ENCODE measurements at places on chromosomes 11 and 22.

DNA sequence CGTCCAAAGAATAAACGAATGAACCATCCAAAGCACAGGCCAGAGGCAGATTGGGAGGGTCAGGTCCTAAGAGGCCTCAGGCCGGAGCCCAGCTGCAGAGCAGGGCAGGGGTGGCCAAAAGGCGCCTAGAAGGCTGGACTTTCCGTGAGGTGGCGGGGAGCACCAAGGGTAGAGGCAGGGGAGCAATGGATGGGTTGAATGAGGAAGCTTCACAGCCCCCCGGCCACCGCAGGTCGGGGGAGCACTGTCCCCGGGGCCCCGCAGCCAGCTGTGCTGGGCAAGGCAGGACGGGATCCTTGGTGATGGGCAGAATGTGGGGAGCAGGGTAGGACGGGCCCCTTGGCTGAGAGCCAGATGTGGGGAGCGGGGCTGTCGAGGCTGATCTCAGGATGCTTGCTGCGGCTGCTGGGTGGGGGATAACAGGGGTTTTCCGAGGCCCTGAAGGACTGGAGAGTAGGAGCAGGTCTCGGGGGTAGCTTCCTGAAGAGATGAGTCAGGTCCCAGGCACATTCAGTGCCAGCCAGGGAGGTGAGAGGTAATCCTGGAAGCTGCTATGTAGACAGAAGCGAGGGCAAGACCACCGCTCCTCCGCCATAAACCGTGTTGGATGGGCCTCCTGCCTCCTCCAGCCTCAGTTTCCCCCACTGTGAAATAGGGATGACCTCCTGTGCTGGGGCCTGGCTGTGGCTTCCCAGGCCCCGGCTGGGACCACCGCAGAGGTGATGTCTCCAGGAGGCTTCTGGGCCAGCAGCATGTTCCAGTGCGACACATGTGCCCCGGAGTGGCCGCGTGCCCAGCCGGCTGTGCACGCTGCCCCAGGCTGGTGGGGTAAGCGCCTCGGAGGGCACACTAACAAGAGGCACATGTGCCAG is 34.6 kb upstream of the KCNQ1OT1 start:
- DNase-seq, result no peak

DNA sequence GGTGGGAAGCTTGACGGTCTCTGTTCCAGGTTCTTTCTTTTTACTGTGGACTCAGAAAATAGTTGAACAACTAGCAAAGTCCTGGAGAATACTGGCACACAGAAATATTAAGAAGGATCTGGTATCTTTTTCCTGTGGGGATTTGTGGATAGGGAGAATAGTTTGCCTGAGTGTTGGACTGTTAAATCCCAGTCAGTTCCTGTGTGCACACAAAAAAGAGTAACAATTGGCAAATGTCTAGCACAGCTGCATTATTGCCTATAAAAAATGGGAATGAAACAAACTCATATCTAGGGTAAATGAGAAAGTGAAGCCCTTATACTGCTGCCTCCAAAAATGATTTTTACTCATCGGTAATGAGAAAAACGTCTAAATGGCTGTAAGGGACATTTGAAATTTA is 828.2 kb downstream of the JRKL start:
- no peak for DNase-seq

DNA sequence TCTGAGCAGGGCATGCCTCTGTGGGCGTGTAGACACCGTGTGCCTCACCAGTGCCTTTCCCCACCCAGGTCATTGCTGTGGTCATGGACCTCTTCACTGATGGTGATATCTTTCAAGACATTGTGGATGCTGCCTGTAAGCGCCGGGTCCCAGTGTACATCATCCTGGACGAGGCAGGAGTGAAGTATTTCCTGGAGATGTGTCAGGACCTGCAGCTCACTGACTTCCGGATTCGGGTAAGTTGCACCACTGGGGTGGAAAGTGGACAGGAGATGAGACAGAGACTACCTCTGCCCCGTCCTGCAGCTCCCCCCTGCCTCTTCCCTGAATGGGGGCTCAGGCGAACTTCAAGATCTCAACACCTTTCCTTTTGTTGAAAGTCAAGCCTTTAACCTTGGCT is 24.3 kb downstream of the FAM83F start:
- no peak for DNase-seq

GRCh38 chr11:65439331-65440181 is 17.0 kb downstream of the NEAT1 start:
- no peak for DNase-seq

DNA sequence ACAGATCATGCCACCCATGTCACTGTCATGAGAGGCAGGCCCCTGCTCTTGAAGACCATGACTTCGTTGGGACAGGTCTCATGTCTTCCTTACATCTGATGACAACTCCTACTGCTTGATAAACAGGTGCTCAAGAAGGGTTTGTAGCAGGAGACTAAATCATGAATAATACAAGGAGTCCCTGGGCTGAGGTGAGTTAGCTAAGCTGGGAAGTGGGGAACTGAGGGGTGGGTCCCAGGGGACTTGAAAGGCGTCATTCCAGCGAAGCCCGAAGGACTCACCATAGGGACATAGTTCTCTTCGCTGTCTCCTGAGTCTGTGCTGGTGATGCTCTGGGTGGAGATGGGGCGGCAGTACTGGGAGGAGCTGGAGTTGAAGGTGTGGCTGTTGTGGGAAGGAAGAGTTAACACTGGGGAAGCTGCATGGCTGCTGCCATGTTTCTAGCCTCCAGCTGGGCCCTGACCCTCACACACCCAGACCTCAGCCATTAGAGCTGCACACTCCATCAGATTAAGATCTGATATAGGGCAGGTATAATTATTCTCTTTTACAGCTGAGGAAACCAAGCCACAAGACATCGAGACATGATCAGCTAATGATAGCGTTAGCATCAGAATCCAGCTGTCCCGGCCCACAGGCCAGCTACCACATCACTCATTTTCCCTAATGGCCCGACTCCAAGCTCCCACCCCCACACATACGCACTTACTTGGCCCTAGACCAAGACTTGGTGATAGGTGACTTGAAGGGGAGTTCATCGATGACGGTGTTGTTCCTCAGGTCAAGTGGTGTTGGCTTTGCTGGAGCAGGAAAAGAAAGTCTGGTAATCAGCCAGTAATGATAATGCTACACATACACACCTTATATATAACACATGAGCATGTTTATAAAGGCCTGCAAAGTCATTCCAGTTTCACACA is 32.9 kb downstream of the USP35 start:
- no peak for DNase-seq

DNA sequence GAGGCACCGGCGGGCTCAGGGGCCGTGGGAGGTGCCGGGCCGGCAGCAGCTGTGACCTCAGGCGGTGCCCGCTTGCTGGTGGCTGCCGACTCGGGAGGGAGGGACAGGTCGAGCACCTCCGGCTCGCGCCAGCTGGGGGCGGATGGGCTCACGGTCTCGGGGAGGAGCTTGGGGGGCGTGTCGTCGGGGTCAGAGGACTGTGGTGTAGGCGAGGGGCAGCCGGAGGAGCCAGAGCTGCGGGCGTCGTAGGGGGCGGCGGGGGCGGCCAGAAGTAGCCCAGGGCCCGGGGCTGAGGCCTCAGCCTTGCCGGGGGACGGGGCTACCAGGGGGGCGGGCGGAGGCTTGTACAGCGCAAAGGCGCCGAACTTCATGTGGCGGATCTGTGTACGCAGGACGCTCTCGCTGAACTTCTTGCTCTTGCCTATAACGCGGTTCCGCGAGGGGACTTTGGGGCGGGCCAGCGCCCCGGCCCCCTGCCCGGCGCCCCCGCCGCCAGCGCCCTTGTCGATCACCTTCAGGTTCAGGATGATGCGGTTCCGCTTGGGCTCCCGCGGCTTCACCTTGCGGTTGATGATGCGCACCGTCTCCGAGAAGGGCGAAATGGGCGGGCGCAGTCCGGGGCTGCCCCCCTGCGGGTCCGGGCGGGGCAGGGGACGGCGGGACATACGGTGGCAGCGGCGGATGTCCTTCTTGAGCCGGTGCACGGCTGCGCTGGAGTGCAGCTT is 5.5 kb downstream of the CBX6 start:
- DNase-seq, result no peak

GRCh38 chr11:131663405-131664200 is 293.2 kb downstream of the NTM start:
- no peak for DNase-seq

DNA sequence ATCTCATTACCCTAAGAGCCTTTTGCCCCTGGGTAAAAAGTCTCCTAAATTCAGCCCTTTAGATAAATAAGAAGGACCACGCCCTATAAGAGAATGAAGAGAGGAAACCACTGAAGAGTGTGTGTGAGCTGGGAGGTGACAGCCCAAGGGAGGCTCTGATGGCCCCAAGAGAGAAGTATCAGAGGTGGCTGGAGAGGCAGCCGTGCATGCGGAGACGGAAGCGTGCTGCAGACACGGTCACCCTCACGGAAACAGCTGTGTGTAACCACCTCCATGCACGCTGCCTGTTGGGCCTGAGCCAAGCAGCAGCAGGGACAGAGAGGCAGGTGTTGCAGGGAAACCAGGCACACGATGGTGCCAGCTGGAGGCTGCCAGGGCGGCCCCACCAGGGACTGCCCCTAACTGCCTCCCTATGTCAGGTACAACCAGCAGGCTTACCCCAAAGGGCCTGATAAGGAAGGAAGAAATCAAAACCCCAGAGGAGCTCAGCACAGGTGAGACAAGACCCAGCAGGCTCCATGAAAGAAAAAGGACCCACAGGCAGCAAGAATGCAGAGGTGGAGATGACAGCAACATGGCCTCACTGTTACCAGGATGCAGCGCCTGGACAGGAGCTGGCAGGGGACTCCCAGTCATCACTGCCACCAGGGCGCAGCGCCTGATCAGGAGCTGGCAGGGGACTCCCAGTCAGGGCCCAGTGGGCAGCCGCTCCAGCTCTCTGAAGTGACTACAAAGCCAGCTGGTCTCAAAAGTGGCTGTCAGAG is 7.8 kb downstream of the LARGE2 start:
- DNase-seq, result no peak

- DNase-seq, result no peak
Measured at GRCh38 chr11:68749229-68750123, 1.8 kb downstream of the TESMIN start.

- peak; percentile 29 for DNase-seq
Measured at GRCh38 chr22:24521791-24522245, 26.7 kb downstream of the UPB1 start.

- no peak for DNase-seq
Measured at GRCh38 chr11:81030186-81030585, 1589.4 kb upstream of the TENM4 start.

- no peak for DNase-seq
Measured at GRCh38 chr11:57336111-57336666, 497 bp upstream of the SSRP1 start.

DNA sequence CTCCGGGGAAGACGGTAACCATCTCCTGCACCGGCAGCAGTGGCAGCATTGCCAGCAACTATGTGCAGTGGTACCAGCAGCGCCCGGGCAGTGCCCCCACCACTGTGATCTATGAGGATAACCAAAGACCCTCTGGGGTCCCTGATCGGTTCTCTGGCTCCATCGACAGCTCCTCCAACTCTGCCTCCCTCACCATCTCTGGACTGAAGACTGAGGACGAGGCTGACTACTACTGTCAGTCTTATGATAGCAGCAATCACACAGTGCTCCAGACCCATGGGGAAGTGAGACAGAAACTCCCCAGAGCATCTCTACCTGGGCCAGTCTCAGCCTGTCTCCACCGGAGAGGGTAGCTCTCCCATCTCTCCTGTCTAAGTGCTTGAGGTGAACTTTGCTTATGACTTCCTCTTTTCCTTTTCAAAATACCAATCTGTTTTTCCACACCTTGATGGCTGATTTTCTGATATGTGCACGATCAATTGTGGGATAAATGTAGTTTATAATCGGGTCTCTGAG is 48.5 kb upstream of the VPREB1 start:
- DNase-seq, result no peak

DNA sequence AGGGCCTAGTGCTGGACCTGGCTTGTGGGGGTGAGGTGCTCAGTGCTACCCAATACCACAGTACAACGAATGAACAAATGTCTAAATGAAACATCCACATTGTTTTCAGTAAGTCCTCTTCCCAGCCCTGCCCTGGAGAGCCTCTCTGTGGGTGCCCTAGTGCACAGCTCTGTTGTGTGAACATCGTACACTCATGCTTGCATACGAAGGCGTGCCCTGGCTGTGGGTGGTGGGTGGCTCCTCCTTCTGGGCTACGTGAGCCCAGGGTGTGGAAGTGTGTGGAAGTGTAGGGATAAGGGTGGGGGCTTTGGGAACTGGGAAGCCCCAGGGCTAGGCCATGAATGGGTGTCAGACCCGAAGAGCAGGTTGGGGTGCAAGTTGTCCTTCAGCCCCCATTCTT is 592 bp upstream of the NLRX1 start:
- DNase-seq, result no peak

- DNase-seq, result peak; percentile 26
Measured at GRCh38 chr11:1546536-1547466, 25.3 kb downstream of the DUSP8 start.

GRCh38 chr22:23670378-23671295 is 20.2 kb upstream of the RGL4 start:
- no peak for DNase-seq

DNA sequence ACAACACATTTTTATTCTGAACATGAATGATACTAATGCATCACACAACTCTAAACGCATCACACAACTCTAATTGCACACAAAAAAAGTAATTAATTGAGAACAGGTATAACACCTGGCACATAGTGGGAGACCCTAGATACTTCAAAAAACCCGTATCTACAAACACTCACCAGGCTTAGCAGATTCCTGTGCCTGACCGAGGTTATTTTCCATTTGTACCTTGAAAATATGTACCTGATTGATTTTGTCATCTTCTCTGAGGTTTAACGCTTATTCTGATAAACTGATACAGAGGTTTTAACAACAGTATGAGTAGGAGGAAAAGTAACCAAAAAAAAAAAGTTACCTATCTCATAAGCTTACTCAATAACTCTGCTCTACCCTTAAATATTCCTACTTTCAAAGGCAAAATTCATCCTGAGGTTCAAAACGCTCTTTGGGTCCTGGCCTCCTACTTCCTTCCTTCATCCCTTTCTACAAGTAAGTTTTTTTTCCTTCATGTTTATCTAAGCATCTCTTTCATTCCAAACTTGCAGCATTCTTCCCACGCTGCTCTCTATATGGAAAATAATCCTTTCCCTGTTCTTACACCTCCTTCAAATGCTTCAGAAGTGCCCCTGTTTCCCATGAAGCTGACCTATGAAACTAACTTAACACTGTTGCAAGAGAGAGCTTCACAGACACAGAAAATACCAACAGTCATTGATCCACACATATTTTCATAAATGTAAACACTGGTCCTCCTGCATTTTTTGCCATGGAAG is 73.3 kb downstream of the ETS1 start:
- DNase-seq, result no peak

Measured in stimulated activated CD4-positive, alpha-beta T cell treated with anti-CD3 and anti-CD28 coated beads, Interleukin-4, amount 100 ng/mL, for 48 hours (primary cell).